ENCODE measurements at places on chromosomes 11 and 22.

- DNase-seq, result no peak
Measured at GRCh38 chr11:27046956-27047355, 6.3 kb downstream of the BBOX1 start.

- no peak for DNase-seq
Measured at GRCh38 chr11:95119361-95120060, 29.9 kb downstream of the ENDOD1 start.

GRCh38 chr11:58905011-58905720, 34.1 kb upstream of the GLYATL1 start:
- DNase-seq, result no peak

GRCh38 chr22:36790648-36791047, 14.7 kb upstream of the IFT27 start:
- no peak for DNase-seq

- DNase-seq, result no peak
Measured at GRCh38 chr11:66850235-66850587, 6.7 kb upstream of the LRFN4 start.

GRCh38 chr11:12775955-12776354, 101.7 kb downstream of the TEAD1 start:
- DNase-seq, result no peak

GRCh38 chr11:82288471-82288870, 445.2 kb downstream of the FAM181B start:
- DNase-seq, result no peak

GRCh38 chr22:21811982-21812381, 55.5 kb downstream of the MAPK1 start:
- no peak for DNase-seq

DNA sequence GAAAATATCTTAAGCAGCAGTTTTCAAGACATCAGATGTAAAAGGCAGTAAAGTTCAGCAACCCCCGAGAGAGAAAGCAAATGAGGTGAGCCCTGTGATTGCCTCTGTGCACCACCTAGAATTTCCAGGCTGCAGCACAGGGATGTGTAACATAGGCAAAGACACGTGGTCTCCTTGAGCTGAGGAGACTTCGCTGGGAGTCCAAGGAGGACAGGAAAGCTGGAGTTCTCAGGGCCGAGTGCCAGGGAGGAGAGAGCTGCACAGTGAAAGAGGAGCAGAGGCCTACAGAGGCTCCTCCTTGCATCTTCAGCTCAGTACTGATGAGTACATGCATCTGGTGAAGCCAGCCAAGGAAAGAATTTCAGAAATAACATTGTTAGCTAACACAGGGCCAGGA, 17.6 kb upstream of the TOLLIP start:
- DNase-seq, result no peak

GRCh38 chr22:38783095-38783615, 10.8 kb downstream of the DNAL4 start:
- DNase-seq, result no peak

DNA sequence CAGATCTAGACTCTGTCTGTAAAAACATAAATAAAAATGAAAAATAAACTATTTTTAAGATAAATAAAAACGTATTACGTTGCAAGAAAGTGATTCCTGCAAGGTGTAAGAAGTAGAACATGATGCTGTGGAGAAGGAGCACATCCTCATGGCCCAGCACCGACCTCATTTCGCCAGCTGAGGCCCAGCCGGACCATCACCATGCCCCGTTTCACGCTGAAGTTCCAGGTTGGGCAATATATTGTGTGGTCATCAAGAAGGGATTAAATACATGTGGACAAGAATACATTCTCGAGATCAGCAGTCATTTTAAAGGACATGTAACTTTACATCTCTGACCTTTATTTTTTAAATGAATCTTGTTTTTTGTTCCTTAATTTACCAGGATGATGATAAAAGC, 20.7 kb upstream of the CTTN start:
- DNase-seq, result no peak

DNA sequence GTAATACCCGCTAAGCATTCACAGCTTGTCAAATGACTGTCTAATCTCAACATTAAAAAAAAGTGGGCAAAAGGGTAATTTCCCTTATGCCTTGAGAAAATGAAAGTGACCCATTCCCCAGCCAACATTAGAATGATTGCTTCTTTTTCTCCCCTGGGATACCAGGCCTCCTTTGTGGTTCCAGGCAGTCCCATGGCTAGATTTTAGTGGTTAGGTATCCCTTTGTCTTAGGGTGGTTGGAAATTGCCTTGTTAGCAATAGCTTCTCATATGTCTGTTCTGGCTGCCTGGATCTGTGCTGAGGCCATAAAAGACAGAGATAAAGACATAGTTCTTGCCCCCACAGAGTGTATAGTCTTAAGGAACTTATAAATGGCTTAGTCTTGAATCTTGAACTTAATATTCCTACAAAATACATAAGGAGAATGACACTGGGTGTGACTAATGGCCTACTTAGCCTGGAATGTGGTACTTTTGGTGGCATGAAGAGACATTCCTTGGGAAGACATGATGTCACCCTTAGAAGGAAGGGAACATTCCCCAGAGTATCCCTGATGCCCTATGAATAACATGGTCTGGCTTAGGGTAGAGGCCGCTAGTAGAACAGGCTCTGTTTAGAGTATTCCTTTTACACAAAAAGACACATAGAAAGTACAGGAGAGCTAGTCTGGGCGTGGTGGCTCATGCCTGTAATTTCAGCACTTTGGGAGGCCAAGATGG, 90.3 kb downstream of the ZBTB16 start:
- no peak for DNase-seq

DNA sequence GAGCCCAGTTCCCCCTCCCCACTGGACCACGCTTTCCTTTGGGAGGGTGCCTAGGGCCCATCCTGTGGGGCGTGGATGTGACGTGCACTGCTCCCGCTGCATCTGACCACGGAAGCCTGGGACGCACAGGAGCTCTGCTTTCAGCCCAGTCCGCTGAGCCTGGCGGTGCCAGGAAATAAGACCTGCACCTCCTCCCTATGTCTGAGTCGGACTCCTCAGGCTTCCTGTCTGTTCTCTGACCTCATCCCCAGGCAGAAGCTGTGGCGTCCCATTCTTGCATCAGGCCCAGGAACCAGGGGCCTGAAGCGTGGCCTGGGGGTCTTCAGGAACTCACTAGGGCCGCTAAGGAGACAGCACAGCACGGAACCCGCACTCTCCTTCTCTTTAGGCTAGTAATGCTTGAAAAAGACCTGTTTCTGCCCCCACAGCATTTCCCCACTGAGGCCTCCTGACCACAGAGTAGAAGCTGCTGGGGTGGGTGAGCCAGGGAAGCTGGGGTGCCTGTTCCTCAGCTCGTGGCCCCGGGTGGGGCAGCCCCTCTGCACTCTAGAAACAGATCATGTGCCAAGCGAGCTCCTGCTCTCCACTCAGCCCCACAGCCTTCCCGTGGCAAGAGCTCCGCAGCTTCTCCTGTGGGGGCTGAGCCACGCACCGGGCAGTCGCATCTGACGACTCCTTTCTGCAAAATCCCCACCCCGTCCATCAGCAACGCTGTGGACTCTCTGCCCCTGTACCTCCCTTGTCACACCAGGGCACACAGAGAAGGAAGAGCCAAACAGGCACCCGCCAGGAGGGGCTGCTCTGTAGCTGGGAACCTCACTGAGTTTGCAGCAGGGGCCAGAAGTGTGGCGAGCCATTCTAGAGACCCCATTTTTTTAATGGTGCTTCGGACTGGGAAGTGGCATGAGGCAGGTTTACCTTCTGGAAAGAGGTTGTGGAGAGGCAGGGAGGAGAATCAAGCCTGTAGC, 22.6 kb downstream of the MOV10L1 start:
- no peak for DNase-seq

DNA sequence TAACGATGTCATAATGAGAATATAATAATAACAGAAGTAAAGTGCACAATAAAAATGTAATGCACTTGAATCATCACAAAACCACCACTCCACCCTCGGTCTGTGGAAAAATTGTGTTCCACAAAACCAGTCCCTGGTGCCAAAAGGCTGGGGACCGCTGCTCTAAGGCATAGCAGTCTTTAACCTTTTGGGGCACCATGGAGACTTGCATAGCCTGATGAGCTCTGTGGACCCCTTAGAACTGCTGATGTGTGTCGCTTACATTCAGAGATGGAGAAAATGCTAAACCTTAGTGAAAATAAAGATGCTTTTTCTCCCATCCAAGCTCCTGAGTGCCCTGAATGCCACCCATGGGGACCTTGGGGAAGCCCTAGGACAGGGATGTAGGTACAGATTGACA, 87.6 kb upstream of the SEPTIN5 start:
- peak; percentile 23 for DNase-seq

GRCh38 chr11:105456950-105457349, 152.9 kb upstream of the GRIA4 start:
- DNase-seq, result no peak

- DNase-seq, result no peak
Measured at GRCh38 chr11:110075847-110076208, 17.4 kb upstream of the ZC3H12C start.

DNA sequence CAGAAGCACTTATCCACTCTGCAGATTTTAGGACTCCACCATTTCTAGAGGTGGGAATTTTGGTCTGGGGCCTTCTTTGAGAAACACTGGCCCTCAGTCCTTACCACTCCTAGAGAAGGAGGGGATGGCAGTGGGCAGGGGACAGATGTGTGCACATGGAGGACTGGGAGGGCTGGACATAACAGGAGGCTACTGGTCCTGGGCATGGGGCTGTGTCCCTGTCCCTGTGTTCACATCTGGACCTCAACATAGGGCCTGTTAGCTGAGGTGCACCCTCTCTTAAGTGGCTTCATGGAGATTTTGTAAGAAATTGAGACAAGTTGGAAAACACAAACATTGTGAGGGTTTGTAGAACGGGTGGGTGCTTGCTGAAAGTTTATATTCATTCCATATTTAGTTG, 103.4 kb downstream of the ATXN10 start:
- DNase-seq, result no peak

DNA sequence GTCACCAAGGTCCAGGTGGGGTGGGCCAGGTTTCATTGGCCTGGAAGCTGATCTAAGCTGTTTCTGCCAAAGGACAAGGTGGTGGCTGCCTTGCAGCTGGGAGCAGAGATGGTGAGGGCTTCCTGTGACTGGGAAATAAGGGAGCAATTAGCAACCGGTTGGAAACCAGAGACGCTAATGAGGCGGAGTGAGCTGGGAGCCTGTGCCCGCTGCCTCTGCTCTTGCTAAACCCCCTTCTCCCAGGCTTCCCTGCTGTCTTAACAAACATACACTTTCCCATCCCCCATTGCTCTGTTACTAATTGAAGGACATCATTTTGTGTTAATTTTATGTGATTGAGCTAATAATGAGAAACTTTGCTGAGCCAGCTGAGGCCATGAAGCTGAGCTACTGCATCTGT, 121.8 kb downstream of the INSC start:
- no peak for DNase-seq

GRCh38 chr11:122094836-122095235, 21.2 kb downstream of the BLID start:
- DNase-seq, result no peak

DNA sequence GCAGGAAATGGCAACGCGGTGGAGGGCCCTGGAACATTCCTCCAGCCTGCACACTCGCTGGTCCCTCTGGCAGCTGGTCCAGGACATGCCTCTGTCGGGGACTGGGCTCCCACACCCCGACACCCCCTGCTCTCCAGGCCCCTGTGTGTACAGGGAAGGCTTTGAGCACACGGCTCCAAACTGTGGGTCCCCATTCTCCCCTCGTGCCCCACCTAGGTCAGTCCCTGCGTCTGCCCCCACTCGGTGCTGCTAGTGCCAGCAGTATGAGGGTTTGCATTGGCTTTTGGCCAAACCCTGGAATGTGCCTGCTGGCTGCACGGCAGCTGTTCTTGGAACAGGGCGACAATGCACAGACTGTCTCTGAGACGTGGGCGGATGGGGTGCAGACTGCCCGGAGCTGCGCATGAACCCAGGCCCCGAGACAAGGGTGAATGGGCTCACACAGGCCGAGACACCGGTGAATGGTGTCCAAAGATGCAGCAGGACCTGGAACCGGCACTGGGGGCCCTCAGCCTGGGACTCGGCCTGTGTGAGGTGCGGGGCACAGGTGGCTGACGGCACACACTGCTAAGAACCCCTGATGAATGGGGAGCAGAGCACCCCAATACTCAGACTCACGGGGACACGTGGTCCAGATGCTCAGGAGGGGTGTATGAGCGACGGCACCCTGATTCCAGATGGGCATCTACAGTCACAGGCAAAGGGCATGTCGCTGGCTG, 7.5 kb upstream of the SYT8 start:
- no peak for DNase-seq

- no peak for DNase-seq
Measured at GRCh38 chr11:41394521-41395195, 64.8 kb downstream of the LRRC4C start.

GRCh38 chr11:86369668-86370067, 5.0 kb upstream of the CCDC81 start:
- no peak for DNase-seq

DNA sequence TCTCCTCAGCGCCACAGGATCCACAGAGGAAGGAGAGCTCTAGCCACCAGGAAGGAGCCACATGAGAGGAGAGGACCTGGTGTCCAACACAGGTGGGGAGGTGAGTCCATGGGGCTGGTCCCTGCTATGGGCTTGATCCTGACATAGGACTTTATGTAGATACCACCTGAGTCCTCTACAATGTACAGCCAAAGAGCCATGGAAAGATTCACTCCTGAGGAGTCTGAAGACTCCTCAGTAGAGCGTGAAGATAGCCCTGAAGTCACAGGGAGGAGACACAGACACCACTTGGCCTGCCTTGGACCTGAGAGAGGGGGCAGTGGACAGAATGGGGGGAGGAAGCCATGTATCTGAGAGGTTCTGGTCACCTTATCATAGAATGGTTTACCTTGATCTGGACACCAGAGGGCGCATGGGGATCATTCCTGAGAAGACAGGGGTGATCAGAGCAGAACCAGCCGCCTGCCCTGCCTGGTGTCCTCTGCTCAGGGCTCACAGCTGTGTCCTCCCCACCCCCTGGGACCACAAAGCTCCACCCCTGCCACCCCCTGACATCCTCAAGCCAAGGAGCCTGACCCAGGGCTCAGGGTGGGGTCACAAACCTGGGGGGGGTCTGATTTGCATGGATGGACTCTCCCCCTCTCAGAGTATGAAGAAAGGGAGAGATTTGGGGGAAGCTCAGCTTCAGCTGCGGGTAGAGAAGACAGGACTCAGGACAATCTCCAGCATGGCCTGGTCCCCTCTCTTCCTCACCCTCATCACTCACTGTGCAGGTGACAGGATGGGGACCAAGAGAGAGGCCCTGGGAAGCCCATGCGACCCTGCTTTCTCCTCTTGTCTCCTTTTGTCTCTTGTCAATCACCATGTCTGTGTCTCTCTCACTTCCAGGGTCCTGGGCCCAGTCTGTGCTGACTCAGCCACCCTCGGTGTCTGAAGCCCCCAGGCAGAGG, 77.0 kb downstream of the ZNF280B start:
- DNase-seq, result peak; percentile 63

GRCh38 chr11:86374069-86374468, 618 bp upstream of the CCDC81 start:
- DNase-seq, result no peak

- DNase-seq, result peak; percentile 69
Measured at GRCh38 chr11:61533401-61533800, 24.9 kb downstream of the LRRC10B start.
